ENCODE measurements at places on chromosomes 7 and 10.

- DNase-seq: no peak
Measured at GRCh38 chr7:85681241-85681640, 494.4 kb upstream of the SEMA3D start.

DNA sequence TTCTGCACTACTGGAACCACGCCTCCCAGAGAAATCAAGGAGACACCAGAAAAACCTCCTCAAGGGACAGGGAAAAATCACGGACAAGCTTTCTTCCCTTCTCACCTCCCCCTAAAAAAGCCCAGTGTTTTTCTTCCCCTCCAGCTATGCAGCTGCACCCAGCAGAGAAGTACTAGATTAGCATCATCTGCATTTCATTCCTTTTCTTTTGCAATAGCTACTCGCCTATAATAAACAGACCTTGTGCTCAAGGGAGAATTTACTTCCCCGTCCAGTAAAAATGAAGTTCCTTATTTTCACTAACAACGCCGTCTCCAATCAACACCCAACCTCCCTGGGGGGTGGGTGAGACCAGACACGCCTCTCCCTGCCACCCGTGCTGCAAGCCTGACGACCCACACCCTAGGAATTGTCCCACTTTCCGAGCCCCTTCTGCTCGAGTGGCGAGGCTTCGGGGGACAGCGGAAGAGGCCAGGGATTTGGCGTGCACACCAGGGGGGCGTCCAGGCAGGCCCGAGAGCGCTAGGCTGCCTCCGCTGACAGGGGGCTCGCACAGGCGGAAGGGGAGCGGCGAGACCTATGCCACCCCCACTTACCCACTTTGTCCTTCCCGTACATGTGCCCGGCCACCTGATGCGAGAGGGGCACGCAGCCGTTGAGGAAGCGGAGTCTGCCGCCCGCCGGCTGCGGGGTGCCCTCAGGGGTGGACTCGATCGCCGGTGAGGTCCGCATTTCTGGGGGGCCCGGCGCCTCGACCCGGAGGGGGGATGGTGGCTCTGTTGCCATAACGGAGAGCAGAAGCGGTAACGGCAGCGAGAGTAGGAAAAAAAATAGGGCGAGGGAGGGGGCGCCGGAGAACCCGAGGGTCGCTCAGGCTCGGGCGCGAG is 625 bp downstream of the IPMK start:
- DNase-seq: peak; percentile 1

GRCh38 chr10:114801411-114801813 is 20.2 kb upstream of the FHIP2A start:
- no peak for DNase-seq

DNA sequence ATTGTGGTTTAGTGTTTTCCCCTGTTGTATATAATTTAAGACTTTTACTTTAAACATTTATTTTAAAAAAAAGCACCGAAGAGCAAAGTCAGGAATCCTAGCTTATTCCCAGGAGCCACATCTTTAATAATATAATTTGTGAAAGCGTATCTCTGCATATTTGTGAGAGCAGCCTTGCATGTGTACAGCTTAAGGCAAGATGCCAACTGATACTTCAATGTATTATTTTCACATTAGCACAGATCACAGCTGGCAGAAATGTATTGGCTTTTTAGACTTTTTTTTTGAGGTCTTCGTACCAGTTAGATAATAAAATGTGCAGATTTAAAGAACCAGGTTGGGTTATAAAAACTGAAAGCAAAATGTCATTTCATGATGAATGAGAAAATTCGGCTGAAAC is 845.7 kb upstream of the POT1 start:
- DNase-seq: no peak

DNA sequence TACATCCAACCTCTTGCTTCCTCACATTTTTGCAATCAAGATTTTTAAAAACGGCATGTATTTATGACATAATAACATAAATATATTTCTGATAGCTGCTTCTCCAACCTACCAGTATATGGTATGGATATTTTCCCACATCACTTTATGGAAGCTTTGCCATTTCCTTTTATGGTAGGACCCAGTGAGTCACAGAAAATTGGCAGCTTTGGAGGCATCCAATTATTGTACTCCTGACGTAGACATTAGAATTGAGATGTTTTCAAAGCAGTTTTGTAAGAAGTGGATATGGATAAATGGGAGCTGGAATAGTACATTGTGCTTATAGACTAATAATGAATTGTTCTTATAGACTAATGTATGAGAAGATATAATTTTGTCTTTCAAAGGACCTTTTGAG is 23.8 kb upstream of the BICC1 start:
- no peak for DNase-seq

- no peak for DNase-seq
Measured at GRCh38 chr10:26251925-26252324, 35.4 kb downstream of the GAD2 start.
